NCI-H1417 (cell line): ENCODE measurements at places on chromosomes 1 and 21.

- DNase-seq, result no peak
Measured at GRCh38 chr1:7196036-7196911, 411.0 kb downstream of the CAMTA1 start.

- DNase-seq, result no peak
Measured at GRCh38 chr1:151920149-151920548, 10.8 kb upstream of the THEM4 start.

- DNase-seq, result no peak
Measured at GRCh38 chr1:212242288-212242984, 42.8 kb upstream of the PPP2R5A start.

- DNase-seq, result no peak
Measured at GRCh38 chr1:9013819-9014218, 12.4 kb downstream of the SLC2A7 start.

DNA sequence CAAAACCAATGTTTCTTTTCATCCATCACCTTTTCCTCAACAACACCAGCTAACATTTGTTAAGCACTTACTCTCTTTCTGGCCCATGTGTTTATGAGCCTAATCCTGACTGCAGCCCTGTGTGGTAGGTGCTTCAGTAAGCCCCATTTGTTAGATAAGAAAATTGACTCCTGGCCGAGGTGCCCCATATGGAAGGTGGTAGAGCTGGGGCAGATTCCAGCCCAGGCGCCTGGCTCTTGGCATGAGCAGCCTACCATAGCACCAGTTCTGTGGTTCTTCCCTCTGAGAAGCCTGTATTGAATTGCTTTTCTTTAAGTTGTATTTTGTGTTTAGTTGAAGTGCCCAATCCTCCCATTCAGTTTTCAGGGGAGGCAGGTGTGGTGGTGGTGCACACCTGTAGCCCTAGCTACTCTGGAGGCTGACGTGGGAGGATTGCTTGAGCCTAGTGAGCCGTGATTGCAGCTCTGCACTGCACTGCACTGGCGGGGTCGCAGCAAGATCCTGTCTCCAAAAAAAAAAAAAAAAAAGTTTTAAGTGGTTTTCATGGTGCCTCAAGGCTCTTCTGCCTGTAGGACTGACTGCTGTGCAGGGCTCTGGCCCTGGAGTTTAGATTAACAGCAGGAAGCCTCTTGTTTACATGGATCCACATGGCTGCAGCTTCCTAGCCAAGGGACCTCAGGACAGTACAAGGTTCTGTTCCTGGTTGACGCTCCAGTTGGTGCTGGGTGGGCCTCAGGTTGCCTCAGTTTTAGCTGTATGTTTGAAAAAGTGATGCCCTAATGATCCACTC is 125.9 kb downstream of the MRPS6 start:
- DNase-seq, result no peak

DNA sequence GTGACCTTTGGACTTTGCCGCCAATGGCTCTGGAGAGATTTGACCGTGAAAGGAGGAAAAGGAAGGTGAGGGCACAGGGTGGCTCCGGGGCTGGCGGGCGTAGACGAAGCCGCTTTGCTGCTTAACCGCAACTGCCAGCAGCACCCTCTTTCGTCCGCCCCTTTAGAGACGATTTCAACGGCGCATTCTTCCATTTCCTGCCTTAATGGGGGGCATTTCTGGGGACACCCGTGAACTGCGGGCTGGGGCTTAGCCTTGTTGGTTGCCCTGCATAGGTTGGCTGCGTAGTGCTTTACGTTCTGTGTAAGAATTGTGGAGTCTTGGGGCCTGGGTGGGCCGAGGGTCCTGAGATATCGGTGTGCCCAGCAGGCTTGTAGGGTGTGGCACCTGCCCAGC is 6.7 kb upstream of the NPHP4 start:
- DNase-seq, result no peak

- no peak for DNase-seq
Measured at GRCh38 chr1:54129858-54130257, 22.9 kb downstream of the CDCP2 start.

DNA sequence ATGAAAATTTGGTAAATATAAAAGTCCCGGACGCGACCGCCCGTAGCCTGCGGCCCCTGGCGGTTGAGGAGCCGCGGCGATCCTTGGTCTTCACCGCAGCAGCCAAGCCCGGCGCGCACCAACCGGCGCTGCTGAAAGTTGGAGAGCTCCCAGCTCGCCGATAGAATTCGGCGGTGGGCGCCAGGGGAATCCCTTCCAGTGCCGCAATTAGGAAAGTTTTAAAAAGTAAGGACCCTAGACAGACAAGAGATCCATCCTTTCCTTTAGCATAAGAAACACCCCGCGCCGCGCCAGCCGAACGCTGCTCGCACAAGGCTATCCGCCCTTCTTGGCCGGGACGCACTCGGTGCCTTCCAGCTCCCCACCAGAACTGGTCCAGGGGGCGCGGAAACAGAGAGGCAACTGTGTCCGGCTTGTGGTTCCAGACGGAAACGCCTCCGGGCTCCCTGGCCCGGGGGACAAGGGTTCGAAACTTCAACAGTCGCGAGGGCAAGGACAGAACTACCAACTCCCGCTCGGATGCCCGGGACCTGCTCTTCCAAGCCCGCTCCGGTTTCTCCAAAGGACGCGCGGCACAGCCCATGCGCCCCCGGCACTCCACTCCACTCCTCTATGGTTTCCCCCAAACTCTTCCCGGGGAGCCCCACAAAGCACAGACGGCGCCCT is 1.7 kb downstream of the FAM78B start:
- no peak for DNase-seq

- DNase-seq, result no peak
Measured at GRCh38 chr1:16088996-16089395, 15.5 kb upstream of the FAM131C start.

GRCh38 chr1:171220081-171220420 is 28.2 kb upstream of the FMO1 start:
- no peak for DNase-seq

DNA sequence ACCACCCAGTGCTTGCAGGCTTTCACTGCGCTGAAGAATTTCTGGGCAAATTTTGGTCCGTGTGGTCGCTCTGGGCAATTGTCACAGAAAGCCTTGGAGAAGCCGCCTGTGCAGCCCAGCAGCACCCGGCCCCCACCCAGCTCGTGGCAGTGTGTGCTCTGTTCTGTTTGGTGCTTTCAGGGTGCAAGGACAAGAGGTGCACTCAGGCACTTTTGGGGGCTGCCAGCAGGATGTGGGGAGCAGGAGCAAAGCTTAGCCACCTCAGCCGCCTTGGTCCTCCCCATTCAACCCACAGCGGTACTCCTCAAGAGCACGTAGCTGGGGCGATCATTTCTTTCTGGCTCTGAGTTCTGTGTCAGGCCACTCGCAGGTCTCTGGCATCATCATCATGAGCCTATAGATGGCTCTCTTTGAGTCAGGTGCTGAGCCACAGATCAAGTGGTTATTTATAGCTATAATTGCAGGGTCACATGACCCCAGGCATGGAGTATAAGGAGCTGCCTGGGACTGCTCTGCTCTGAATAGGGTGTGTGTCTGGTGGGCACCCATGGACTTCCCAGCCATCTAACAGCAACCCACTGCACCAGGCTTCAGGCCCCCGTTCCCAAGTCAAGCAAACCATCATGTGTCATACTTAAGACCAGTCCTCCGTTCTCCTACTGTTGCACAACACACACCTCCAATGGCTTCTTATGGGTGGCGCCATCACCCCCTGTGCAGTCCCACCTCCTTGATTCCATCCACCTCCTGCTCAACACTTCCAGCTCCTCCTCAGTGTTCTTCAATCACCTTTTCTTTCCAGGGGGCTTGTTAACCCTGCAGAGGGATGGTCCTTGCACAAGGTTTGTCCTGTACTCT is 18.1 kb upstream of the TENT5C start:
- peak; percentile 11 for DNase-seq

- no peak for DNase-seq
Measured at GRCh38 chr1:1246577-1247340, at the start of gene C1QTNF12. Gene C1QTNF12 (minus strand): TSS chr1:1246722. CDS start chr1:1246690, 32 bp downstream.

- DNase-seq, result no peak
Measured at GRCh38 chr1:246355411-246356230, 151.5 kb downstream of the SMYD3 start.

DNA sequence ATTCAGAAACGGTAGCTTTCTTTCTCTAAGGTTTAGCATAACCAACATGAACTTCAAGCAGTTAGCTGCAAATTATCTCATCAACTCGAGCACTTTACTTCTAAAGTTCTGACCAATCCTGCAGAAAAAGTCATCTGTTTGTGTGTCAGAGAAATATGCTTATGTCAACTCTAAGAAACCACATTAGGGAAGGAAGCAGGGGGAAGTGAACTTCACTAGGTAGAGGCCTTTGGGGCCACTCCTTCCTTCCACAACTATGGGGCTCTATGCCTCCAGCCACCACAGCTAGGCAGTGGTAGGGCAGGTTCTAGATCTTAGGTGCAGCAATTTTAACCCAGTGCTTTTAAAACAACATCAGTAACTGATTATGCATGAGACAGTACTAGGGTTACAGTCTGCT is 375.9 kb downstream of the DSCAM start:
- no peak for DNase-seq

DNA sequence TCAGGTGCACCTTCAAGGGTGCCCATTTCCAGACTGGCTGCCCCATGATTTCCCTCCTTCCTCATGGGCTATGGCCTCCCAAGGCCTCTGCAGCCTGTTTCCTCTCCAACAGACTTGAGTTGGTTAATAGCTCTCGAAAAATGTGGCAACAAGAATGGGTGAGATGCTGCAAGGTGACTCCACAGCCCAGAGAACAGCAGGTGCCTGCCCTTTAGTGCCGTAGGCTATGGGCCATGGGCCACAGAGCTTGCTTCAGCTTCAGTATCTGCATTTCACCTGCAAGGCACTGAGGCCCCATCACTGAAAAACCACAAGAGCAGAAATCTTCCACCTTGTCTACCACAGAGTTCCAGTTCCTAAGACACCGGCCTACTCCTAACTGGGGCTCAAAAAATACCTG is 122.0 kb downstream of the ETS2 start:
- DNase-seq, result no peak

GRCh38 chr1:30879940-30880677 is 28.4 kb downstream of the SDC3 start:
- DNase-seq, result peak; percentile 84

DNA sequence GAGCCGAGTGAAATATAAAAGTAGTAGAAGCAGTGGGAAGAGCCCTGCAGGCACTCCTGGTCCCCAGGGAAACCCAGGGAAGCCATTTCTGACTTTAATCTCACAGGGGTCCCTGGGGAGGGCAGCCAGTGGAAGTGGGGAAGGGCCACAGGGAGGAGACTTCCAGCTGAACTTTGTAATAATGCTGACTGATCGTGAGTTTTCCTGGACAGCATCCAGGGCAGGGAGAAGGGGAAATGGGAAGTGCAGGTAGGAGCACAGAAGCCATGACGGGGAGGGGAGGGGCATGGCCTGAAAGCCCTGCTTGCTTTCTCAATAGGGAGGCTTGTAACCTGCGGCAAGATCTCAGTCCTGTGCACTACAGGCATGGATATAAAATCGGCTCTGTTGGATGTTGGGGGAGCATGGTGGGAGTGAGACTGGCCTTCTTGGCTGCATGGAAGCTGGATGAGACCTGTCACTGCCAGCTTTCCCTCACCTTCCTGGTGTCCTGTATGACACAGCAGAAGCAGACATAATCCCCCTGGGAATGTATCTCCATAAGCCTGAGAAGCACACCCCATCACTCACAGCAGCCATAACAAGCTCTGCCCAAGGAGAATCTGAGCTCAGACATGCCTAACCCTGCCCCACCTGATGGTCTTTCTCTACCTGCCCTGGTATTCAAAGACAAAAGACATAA is 15.1 kb upstream of the MX1 start:
- no peak for DNase-seq

- no peak for DNase-seq
Measured at GRCh38 chr21:33688353-33688752, 46.1 kb downstream of the ITSN1 start.

- DNase-seq, result peak; percentile 91
Measured at GRCh38 chr1:153775458-153776327, 486 bp downstream of the SLC27A3 start.

- no peak for DNase-seq
Measured at GRCh38 chr1:117739504-117739903, 133.7 kb downstream of the TENT5C start.

- DNase-seq, result no peak
Measured at GRCh38 chr1:72009173-72010093, 272.9 kb downstream of the NEGR1 start.

DNA sequence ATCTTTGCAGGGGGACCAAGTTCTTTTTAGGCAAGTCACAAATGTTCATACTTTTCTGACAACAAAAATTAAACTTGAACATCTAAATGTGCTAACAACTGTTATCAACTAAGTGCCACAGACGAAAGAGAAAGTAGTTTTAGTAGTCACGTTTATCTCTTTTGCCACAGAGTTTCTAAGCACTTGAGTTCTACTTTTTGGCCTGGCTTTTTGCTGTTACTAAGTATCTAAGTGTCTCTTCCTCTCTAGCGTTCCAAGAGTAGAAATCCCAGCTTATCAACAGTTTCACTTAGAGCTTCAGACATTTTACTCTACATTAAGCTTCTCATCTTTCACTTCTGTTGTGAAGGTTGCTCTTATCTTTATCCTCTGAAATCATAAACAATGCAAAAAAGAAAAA is 34.2 kb downstream of the GATAD2B start:
- DNase-seq, result no peak

- DNase-seq, result no peak
Measured at GRCh38 chr1:149979972-149980540, 30.5 kb downstream of the OTUD7B start.

DNA sequence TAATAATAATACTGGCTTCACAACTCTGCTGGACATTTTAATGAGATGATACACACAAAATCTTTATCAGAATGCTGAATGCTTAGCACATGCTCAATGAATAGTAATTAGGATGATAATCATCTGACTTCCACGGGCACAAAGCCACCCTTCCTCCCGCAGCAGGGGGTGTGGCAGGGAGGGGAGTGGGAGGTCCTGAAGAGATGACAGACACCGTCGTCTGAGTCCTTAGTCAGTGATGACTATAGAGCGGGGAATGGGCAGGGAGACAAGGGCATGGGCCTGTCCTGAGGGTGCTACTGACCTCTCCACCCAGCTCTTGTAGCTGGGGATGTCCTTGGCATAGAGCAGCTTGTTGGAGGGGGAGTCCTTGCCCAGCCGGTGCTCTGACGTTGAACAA is 117.6 kb upstream of the CD34 start:
- no peak for DNase-seq

DNA sequence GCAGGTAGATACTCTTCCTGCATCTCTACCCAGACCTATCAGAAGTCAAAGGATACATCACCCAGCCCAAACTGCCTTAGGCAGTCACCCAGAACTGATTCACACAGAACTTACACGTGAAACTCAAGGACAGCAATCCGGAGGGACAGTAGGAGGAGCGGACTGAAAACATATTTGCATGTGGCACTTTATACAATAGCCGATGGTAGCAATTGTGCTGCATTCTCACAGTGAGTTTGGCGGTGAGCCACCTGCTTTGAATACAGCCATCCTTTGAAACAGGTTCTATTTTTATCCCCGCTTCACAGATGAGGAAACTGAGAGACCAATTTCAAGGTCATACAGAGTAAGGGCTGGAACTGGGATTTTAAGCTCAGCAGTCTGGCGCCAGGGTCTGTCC is 69.5 kb downstream of the EDEM3 start:
- DNase-seq, result no peak

DNA sequence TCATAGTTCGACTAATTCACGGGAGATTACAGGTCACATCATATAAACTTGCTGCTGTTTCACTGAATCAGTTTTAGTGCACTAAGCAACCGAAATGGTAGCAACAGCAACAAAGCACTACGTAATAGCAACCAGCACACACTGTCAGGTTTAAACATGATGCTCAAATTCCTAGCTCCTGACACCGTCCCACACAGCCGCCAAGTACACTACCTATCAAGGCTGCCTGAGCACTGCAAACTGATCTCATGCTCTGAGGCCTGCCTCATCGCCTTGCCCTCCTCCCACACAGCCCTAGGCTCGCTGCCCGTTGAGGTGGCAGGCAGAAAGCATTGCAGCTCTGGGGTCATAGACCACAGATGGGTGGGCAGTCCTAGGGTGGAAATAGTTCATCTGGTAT is 12.4 kb downstream of the LAMC2 start:
- DNase-seq, result no peak
